ENCODE measurements at places on chromosomes 3 and 15.
A peak's percentile ranks its signal among the peaks of the same experiment; 100 is the strongest.

GRCh38 chr3:119589102-119589773 is 8.4 kb upstream of the PLA1A start:
- DNase-seq, result no peak

GRCh38 chr3:85074003-85074402 is 115.2 kb downstream of the CADM2 start:
- no peak for DNase-seq

DNA sequence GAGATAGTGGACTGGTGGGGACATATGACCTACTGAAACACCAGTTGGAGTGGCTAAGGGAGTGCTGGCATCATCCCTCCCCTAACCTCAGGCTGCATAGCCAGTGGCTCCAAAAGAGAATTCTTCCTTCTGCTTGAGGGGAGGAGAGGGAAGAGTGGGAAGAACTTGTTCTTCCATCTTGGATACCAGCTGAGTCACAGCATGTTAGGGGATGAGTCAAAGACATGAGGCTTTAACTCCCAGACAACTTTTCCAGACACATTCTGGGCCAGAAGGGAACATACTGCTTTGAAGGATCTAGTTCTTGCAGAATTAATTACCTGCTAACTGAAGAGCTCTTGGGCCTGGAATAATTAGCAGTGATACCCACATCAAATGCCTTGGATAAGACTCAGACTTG is 36.8 kb upstream of the PEX5L start:
- peak; percentile 13 for DNase-seq

GRCh38 chr3:115254492-115255196 is 107.6 kb upstream of the ZBTB20 start:
- no peak for DNase-seq

DNA sequence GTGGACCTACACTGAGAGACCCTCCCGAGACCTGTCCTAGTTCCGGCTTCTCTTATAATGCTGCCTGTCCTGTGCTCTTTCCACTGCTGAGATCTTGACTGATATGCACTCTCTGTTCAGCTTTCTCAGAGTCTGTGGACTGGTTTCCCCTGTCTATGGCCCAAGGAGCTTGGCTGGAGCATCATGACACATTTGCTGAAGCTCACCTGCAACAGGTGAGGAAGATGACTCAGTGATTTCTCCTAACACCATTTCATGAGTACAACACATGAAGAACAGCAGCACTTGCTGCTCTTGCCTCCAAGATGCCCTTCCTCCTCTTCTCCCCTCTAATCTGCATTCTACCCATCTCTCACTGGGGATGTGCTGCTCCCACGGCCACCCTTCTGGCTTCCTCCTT is 92.1 kb downstream of the DUT start:
- DNase-seq, result no peak

GRCh38 chr3:128987302-128988100 is 6.4 kb downstream of the CFAP92 start:
- DNase-seq, result no peak

DNA sequence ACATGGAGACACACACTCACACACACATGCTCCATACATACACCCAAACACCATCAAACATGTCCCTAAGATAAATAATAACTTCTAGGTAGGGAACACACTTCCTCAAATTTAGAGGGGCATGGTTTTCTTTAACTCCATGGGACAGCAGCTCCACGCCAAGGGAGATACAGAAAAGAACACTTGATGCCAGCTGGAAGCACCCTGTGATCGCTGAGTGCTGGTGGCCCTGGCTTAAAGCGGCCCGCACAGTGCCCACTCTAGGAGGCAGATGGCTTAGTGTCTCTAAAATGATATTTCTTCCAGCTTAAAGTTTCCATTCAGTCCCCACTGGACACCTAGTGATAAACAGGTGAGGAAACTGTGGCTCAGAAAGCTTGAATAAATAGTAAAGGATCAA is 232.9 kb downstream of the UACA start:
- DNase-seq, result no peak

DNA sequence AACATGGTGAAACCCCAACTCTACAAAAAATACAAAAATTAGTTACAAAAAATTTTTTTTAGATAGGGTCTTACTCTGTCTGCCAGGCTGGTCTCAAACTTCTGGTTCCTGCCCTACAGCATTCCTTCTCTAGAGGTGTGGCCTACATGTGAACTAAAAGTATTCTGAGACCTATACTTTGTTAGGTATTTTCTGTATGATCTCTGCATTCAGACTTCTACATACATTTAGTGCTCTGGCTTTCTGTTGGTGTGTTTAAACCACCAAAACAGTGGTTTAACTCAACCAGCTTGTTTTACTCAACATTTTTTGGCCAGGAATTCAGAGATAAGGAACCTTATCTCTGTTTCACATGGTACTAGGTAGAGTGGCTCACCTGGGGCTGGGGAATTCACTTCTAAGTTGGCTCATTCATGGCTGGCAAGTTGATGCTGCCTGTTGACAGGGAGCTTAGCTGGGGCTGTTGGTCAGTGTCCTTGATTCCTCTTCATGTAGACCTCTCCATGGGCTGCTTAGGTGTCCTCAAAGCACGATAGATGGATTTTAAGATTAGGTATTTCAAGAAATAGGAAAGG is 41.4 kb upstream of the BSN start:
- DNase-seq, result no peak

GRCh38 chr3:42705058-42705767 is 2.6 kb upstream of the HHATL start:
- no peak for DNase-seq

- no peak for DNase-seq
Observed at GRCh38 chr15:62316413-62317060, 151.5 kb upstream of the C2CD4B start.

- no peak for DNase-seq
Observed at GRCh38 chr15:48650931-48651330, 5.4 kb upstream of the FBN1 start.

DNA sequence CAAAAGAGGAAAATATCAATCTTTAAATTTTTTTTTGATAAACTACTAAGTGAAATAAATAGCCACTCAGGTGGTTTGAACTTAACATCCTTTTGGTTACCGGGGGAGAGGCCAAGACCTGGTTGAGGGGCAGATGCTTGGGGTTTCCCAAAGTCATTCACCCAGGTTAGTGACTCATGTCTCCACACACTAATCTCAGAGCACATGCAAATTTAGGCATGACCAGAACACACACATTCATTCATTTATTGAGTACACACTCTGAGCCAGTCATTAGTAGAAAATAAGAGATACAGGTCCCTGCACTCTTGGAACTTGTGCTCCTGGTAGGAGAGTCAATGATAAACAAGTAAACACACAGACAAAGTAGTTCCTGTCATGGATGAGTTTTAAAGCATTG is 7.3 kb downstream of the ILDR1 start:
- no peak for DNase-seq

- no peak for DNase-seq
Observed at GRCh38 chr3:158977497-158977896, 175.6 kb downstream of the MFSD1 start.

GRCh38 chr15:74540161-74540760 is 759 bp upstream of the ARID3B start:
- DNase-seq, result peak; percentile 51

- DNase-seq, result no peak
Observed at GRCh38 chr15:70068783-70069565, 28.7 kb downstream of the TLE3 start.

- DNase-seq, result peak; percentile 93
Observed at GRCh38 chr15:50134524-50135024, 15.5 kb upstream of the ATP8B4 start.

- peak; percentile 79 for DNase-seq
Observed at GRCh38 chr3:125443923-125444322, 68.8 kb upstream of the ZNF148 start.

GRCh38 chr3:49701388-49702077 is 12.2 kb downstream of the RNF123 start:
- no peak for DNase-seq

DNA sequence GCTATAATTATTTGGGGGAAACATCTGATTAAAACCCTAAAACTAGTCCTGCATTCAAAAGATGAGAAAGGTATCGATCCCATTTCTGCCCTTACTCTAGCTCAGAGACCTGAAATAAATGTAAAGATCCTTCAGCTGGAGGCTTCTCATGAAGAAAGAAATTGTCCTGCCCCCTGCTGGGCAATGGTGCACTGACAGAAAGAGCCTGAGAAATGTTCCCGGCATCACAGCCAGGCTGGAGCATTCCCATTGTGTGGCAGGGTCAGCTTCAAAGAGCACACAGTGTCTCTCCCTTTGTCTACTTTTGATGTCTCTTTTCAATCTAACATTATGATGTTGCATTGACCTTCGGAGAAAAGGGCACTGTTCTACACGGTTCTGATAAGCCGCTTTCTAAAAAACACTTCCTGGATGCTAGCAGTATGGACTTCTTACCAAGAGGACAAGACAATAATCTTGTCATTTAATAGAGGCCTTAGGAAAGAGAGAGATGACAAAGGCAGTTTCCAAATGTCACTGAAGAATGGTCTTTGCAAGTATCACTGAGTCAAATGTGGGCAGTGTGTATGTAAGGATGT is 287.5 kb downstream of the MAGI1 start:
- no peak for DNase-seq

All from astrocyte (in vitro differentiated cells and primary cell).